Colonic mucosa (tissue), 4 donors: ENCODE measurements at places on chromosomes 11 and 22. TPM values are rescaled to one million over a fixed set of nuclear protein-coding genes. Genes with fewer than 3 reads are reported as not detected.

DNA sequence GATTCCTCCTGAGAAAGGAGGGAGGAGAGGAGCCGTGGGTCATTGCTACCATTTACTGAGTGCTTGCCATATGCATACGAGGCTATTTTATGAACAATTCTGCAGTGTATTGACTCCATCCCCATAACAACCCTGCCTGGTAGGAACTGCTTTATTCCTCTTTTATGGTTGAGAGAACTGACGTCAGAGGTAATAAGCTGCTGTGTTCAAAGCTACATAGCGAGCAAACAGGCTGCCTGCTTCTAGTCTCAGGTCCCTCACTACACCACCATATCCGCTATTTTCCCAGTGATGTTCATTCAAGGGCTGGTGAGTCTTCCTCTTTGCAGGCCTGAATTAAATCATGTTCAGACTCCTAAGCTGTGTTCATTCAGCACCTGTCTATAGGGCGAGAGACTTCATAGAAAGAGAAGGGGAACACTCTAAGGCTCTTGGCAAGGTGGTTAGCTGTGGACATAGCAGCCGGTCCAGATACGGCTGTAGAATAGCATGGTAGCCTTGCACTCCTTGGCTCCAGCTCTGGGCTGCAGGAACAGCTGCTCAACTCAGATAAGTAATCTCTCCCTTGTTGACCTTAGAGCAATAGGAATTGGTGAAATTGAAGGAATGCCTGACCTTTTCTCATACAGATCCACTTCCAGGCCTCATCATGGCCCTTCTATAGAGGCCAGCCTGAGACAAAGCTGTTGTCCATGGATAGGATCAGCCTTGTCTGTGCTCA is 82.6 kb downstream of the MICAL2 start:
- H3K36me3 ChIP-seq = no peaks in the 10 kb centered on the region
- H3K27me3 ChIP-seq = no peaks in the 10 kb centered on the region
- DNase-seq = no peak
- H3K4me3 ChIP-seq = no peak overlapping the region
- H3K27ac ChIP-seq = no peak overlapping the region

- DNase-seq = no peak
- peaks cover under 1% of the 10 kb centered on the region for H3K4me1 ChIP-seq
- H3K27ac ChIP-seq = no peak overlapping the region
Measured at GRCh38 chr11:33055375-33055774, 16.0 kb downstream of the TCP11L1 start.

DNA sequence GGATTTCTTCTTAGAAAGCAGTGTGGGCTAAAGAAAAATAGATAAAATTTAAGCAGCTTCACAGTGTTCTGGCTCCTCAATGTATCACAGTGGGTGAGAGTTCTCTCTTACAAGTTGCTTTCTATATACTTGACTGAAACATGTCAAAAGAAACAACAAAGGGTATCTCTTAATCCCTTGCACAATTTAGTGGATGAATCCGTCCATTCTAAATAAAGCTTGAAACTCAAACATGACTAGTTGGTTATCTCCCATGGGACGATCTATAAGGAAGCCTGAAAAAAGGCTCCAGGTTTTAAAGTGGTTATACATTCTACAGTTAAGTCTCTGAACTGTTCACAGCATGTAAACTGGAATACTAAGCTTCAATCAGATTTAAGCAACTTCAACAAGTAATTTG is 993.1 kb upstream of the CNTN5 start:
- no peaks in the 10 kb centered on the region for H3K27me3 ChIP-seq
- H3K36me3 ChIP-seq = no peaks in the 10 kb centered on the region
- no peak for DNase-seq
- H3K4me3 ChIP-seq = no peak overlapping the region
- H3K27ac ChIP-seq = no peak overlapping the region
- H3K4me1 ChIP-seq = no peaks in the 10 kb centered on the region

DNA sequence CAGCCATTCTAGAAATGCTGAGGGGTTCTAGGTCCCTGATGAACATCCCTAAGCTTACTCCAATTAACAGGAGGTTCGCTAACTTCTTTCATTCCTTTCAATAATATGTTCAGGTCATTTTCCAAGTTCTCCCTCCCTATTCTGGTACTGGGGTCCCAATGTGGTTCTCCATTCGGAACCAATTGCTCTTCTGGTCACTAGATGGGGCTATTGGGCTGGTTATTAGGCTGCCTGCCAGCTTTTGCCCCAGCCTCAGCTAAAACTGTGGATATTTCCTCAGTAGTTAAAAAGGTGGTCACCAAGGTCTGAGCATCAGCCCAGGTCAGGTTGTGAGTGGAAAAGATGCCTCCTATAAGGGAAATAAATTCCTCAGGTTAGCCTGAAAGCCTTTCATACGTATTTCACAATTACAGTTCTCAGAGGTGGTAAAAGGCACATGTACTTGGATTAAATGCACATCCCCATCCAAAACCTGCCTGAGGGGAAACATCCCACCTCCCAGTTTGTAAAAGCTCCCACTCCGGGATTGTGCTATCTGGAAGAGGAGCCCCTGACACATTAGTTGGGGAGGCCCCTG is 161.1 kb upstream of the CCDC179 start:
- no peaks in the 10 kb centered on the region for H3K36me3 ChIP-seq
- DNase-seq = no peak
- H3K27me3 ChIP-seq = no peaks in the 10 kb centered on the region
- H3K4me1 ChIP-seq = no peaks in the 10 kb centered on the region
- H3K27ac ChIP-seq = no peak overlapping the region
- H3K4me3 ChIP-seq = no peak overlapping the region

DNA sequence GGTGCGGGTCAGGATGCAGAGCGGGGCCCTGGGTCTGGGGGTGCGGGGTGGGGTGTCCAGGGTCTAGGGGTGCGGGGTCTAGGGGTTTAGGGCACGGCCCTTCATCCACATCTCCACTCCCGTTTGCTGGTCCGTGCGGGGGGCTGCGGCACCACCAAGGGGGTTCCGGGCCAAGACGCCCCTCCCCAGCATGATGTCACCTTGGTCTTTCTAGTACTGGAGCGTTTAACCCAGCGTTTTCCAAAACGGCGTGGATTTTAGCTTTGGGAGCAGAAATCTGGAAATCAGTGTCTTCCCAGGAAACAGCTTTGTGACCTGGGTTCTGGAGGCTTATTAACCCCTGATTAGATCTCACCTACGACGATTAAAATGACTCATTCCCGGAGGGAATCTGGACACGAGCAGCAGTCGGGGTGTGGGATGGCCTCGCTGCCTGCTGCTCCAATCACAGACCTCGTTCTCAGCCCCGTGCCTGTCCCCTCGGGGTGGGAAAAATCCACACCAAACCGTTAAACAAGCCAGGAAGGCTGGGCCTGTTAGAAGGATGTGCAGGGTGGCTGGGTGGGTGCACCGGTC is 759 bp downstream of the AP2A2 start:
- no peaks in the 10 kb centered on the region for H3K36me3 ChIP-seq
- DNase-seq = peak; percentile 53
- H3K27me3 ChIP-seq = no peaks in the 10 kb centered on the region
- peak overlapping the region; percentile 83 for H3K27ac ChIP-seq
- peak overlapping the region; percentile 55 for H3K4me3 ChIP-seq

- no peak overlapping the region for H3K4me3 ChIP-seq
- no peaks in the 10 kb centered on the region for H3K27me3 ChIP-seq
- no peak for DNase-seq
- no peaks in the 10 kb centered on the region for H3K36me3 ChIP-seq
- no peak overlapping the region for H3K27ac ChIP-seq
Measured at GRCh38 chr11:89119426-89119825, 53.6 kb upstream of the GRM5 start.

GRCh38 chr22:50537765-50538164 is 7.9 kb upstream of the KLHDC7B start:
- no peak for DNase-seq
- peaks cover 4% of the 10 kb centered on the region for H3K4me1 ChIP-seq
- no peak overlapping the region for H3K4me3 ChIP-seq

- no peak overlapping the region for H3K4me3 ChIP-seq
- no peaks in the 10 kb centered on the region for H3K27me3 ChIP-seq
- peak overlapping the region; percentile 78 for H3K27ac ChIP-seq
- no peaks in the 10 kb centered on the region for H3K36me3 ChIP-seq
- DNase-seq = peak; percentile 35
- H3K4me1 ChIP-seq = peaks cover 7% of the 10 kb centered on the region
Measured at GRCh38 chr11:86511086-86511551, 136.4 kb downstream of the CCDC81 start.

DNA sequence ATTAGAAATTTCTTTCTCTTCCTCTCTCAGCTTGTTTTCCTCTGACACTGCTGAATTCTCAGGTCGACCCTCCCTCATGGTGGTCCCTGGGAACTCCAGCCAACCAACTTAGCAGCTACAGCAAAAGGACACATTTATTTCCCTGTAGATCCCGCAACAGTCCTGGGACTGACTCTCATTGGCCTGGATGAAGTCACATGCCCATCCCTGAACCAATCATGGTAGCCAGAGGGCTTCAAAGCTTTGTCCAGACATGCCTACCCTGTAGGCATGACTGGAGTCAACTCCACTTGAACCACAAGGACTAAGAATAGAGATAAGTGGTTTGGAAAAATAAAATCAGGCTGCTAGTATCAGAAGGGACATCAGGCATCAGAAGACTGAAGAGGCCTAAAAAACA is 84.6 kb upstream of the LRRC55 start:
- H3K4me1 ChIP-seq = no peaks in the 10 kb centered on the region
- no peaks in the 10 kb centered on the region for H3K36me3 ChIP-seq
- H3K27me3 ChIP-seq = no peaks in the 10 kb centered on the region
- no peak overlapping the region for H3K4me3 ChIP-seq

DNA sequence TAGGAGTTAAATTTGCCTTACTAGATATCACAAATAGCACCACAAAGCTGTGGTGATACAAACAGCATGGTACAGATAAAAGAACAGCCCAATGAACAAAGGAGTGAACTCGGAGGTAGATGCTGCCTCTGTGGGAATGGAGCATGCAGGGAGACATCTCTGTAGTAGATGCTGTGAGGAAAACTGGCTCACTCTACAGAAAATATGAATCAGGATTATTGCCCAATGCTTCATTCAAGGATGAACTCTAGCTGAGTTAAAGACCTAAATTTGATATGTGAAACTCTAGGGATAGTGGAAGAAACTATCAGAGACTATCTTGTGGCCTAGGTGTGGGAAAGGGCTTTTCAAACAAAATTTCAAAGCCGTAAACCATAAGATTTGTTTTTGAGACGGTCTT is 15.3 kb upstream of the CAPN5 start:
- no peak for DNase-seq
- H3K36me3 ChIP-seq = no peaks in the 10 kb centered on the region
- H3K4me3 ChIP-seq = no peak overlapping the region
- peaks cover 4% of the 10 kb centered on the region for H3K4me1 ChIP-seq
- H3K27ac ChIP-seq = no peak overlapping the region

DNA sequence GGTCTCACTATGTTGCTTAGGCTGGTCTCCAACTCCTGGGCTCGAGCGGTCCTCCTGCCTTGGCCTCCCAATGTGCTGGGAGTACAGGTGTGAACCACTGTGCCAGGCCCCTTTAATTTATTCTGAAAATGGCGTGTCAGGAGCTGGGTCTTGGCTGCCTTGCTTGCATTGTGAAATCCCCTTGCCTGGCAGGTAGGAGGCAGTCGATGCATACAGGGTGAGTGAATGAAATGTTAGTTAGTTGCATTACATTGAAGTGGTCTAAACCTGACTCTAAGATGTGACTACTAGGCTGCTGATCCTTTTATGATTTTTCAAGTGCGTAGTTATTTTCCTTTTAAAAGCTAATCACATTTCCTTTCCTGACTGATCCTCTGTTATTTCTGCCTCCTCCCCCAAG is 42.9 kb downstream of the PARVB start:
- no peaks in the 10 kb centered on the region for H3K27me3 ChIP-seq
- H3K4me1 ChIP-seq = no peaks in the 10 kb centered on the region
- H3K4me3 ChIP-seq = no peak overlapping the region
- no peak for DNase-seq

GRCh38 chr22:44543781-44544477 is 45.9 kb upstream of the RTL6 start:
- H3K36me3 ChIP-seq = no peaks in the 10 kb centered on the region
- no peaks in the 10 kb centered on the region for H3K4me1 ChIP-seq
- no peak overlapping the region for H3K4me3 ChIP-seq
- no peak for DNase-seq
- H3K27ac ChIP-seq = no peak overlapping the region

DNA sequence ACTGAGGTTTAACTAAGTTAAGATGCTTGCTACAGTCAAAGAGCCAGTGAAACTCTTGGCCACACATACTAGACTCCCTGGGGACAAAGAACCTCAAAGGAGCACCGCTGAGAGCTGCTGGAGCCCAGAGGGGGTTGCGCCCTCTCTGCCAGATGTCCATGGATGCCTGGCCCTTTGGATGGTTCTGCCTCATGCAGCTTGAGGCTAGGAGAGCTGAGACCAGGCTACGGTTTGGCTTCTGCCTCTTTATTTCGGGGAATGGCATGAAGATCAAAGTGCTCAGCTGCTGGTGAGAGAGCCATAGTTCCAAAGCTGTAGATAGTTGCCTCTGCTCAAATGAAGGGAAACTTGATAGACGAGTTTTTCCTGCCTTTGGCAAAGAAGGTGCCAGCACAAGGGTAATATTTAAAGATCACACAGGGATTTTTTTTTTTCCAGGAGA is 43.0 kb downstream of the RASSF10 start:
- H3K4me1 ChIP-seq = no peaks in the 10 kb centered on the region
- DNase-seq = peak; percentile 58
- H3K27me3 ChIP-seq = no peaks in the 10 kb centered on the region

DNA sequence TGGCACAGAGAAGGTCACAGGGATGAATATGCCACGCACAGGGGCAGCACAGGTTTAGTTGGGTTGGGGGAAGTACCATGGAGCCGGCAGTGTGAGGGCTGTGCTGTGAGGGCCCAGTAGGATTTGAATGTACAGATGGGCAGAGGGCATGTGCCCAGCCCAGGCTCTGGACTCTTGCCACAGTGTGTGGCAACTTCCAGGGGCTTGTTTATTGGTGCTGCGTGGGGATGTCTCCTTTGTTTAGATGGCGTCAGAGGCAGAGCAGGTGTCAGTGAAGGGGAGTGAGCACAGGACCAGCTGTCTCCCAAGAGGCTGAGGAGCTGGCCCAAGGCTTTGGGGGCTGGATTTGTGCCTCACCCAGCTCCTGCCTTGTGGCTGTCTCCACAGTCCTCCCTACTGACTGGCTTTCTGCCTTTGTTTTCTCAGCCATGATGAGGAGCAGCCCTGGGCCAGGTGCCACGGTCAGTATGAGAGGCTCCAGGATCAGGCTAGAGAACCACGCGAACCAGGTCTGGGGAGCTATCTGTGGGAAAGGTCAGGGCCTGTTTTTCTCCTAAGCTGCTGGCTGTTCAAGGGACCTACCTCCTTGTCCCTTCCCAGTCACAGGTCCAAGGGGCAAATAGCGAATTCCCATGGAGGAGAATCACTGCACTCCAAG is 21.9 kb downstream of the SUN2 start:
- peaks cover 27% of the 10 kb centered on the region for H3K36me3 ChIP-seq
- no peaks in the 10 kb centered on the region for H3K27me3 ChIP-seq
- H3K4me1 ChIP-seq = no peaks in the 10 kb centered on the region
- H3K27ac ChIP-seq = no peak overlapping the region
- no peak overlapping the region for H3K4me3 ChIP-seq

- H3K4me1 ChIP-seq = no peaks in the 10 kb centered on the region
- H3K36me3 ChIP-seq = no peaks in the 10 kb centered on the region
- H3K27me3 ChIP-seq = no peaks in the 10 kb centered on the region
- H3K27ac ChIP-seq = no peak overlapping the region
- DNase-seq = no peak
Measured at GRCh38 chr11:38718049-38718448, 2120.0 kb upstream of the RAG2 start.

GRCh38 chr11:62958547-62959421 is 26.0 kb downstream of the SLC22A6 start:
- peak; percentile 43 for DNase-seq
- no peaks in the 10 kb centered on the region for H3K36me3 ChIP-seq
- no peaks in the 10 kb centered on the region for H3K27me3 ChIP-seq
- no peak overlapping the region for H3K4me3 ChIP-seq
- no peak overlapping the region for H3K27ac ChIP-seq
- H3K4me1 ChIP-seq = no peaks in the 10 kb centered on the region

The CACNA1I gene
- 0.69 TPM for total RNA-seq

The DGCR6 gene
- total RNA-seq = 0.57 TPM

The MB gene
- 2.9 TPM for total RNA-seq

The GLYATL2 gene
- total RNA-seq = 0.22 TPM
